ENCODE measurements at places on chromosomes 7 and 10.

GRCh38 chr10:521261-522250 lies 167.9 kb downstream of the DIP2C start:
- no peak overlapping the region for H3K4me3 ChIP-seq
- no peak for DNase-seq
- H3K27ac ChIP-seq: no peak overlapping the region

GRCh38 chr10:813286-813685 lies 118.2 kb downstream of the LARP4B start:
- H3K4me3 ChIP-seq: no peak overlapping the region
- H3K4me1 ChIP-seq: no peaks in the 10 kb centered on the region
- no peak overlapping the region for H3K27ac ChIP-seq
- H3K27me3 ChIP-seq: no peaks in the 10 kb centered on the region
- peaks cover 74% of the 10 kb centered on the region for H3K36me3 ChIP-seq

GRCh38 chr10:86941991-86942421 lies 15.4 kb downstream of the MMRN2 start:
- H3K27ac ChIP-seq: no peak overlapping the region
- no peaks in the 10 kb centered on the region for H3K4me1 ChIP-seq
- H3K4me3 ChIP-seq: no peak overlapping the region
- DNase-seq: no peak
- H3K27me3 ChIP-seq: peaks cover 9% of the 10 kb centered on the region

DNA sequence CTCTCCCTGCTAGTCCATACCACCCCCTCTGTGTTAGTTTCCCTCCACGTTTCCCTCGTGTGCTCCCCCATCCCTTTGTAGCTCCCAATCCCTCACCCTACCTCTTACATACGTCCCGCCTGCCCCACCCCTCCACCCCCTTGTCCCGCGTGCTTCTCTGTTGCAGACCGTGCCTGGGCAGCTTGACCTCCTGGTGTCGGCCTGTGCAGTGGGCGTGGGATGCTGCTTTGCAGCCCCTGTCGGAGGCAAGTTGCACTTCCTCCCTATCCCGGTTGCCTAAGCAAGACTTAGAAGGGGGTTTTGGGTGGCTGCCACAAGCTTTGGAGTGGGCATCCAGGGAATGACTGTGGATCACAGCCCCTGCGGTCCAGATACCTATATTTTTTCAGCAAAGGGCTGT lies 7.7 kb downstream of the CLCN1 start:
- H3K36me3 ChIP-seq: no peaks in the 10 kb centered on the region
- H3K4me1 ChIP-seq: peaks cover 39% of the 10 kb centered on the region
- no peaks in the 10 kb centered on the region for H3K27me3 ChIP-seq
- DNase-seq: no peak
